ENCODE measurements at places on chromosomes 5 and 9.

DNA sequence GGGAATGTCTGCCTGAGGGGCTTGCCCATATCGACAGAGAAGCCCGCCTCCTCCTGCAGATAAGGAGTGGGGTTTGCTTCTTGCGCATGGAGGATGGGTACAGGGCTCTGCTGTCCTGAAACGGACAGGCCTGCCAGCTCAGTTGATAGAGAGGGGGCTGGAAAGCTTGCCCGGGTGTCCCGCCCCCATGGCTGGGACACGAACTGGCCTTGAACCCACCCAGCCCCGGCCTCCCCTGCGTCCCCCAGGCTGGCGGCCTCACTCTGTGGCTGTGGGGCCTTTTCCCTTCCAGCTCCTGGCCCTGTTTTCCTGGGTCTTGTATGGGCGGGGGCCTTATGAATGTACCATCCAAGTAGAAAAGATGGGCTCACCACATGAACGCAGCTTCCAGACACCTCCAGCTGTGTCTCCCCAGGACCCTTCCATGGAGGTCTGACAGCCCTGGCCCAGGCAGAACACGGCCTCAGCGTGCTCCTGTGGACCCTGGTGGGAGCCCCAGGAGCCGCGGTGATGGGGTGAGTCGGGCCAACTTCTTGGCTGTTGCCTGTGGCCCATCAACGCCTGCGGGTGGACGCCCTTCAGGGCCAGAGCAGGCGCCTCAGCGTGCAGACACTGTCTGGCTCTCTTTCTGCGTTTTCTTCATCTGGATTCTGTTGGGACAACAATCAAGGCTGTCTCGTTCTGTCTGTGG is 15.9 kb upstream of the SLC2A6 start:
- no peak for DNase-seq

- no peak for DNase-seq
Measured at GRCh38 chr9:37508135-37508833, 22.5 kb downstream of the POLR1E start.

- no peak for DNase-seq
Measured at GRCh38 chr5:14416621-14417275, 164.8 kb upstream of the OTULINL start.

GRCh38 chr5:139113892-139114291 is 84.3 kb downstream of the SIL1 start:
- no peak for DNase-seq

DNA sequence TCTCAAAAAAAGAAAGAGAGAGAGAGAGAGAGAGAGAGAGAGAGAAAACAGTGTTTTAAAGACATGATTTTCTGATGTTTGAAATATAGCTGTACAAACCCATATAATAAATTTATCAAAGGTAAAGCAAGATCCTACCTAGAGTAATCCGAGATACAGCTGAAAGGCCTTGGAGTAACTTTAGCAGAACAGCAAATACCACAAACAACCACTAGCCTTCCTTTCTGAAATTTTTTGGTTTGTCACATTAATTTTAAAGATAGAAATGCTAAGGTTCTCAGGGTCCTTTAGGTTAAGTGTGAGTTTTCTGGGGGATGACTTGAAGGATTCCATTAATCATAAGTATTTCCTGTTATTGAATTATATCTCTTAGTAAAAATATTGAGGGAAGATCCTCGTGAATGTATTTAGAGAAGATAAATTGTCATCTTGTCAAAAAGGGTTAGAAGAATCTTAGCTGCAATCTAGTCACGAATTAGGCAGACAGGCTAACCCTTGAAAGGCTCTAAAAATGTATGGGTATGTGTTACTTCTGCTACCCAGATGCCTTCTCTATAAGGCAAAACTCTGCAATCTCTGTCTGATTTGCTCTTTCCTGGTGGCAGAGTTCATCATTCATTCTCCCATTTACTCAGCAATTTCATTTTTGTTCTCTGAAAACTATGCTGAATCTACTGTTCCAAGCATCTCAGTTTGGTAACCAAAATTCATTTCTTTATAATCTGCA is 27.3 kb downstream of the F2RL2 start:
- DNase-seq = no peak

GRCh38 chr5:172170251-172170701 is 17.7 kb downstream of the STK10 start:
- DNase-seq = no peak

DNA sequence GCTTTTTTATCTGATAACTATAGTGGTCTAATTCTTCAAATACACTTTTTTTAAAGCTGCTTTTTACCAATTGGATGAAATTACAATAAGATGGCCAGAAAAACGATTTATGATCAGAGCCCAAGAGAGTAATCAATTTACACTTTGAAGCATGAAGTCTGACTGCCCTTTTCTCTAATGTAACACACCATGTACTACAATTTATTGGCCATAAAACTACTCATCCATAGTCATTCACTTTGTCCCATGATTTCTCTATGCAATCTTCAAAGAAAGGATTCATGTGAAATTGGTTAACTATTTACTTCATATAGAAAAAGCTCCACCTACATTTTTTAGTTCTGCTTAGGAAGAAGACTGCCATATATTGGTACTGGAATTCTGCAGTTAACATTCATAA is 73.6 kb upstream of the CAST start:
- no peak for DNase-seq

DNA sequence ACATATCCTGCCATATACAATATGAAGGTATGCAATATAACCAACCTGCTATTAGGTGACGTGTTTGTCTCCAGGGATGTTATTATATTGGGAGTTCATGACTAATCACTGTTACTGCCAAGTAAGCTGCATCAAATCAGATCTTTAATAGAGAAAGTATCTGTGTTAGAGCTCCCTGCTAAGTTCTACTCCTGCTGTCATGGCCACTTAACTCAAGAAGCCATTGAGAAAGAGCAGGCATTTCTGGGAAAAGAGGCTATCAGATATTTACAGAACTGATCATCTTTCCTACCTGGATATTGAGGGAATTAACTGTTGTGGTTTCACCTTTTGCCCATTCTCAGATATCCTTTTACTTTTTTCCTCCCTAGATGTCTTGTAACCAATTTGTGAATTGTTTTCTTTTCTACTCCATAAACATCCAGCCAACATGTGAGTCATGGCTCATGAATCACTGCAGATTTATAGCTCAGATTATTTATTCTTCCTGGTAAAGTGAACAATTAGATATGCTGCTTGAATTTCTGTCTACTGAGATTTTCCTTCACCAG is 634.8 kb upstream of the FAM174A start:
- no peak for DNase-seq

DNA sequence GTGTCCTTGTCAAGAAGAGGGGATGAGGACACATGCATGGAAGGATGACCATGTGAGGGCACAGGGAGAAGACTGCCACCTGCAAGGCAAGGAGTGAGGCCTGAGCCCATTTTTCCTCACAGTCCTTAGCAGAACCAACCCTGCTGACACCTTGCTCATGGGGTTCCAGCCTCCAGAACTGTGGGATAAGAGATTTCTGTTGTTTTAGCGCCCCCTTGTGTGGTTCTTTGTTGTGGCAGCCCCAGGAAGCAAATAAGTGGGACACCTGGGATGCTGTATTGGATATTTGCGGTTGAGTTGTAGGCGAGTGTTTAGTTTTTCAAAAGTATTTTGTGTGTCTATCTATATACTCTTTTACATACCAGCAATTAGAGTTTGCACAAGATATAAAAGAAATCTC is 206.4 kb downstream of the NXNL2 start:
- no peak for DNase-seq

GRCh38 chr5:28473531-28474107 is 1435.2 kb upstream of the CDH9 start:
- DNase-seq = no peak

GRCh38 chr5:116738239-116738614 is 163.6 kb upstream of the SEMA6A start:
- no peak for DNase-seq

GRCh38 chr9:114906922-114907571 is 23.3 kb downstream of the TNFSF8 start:
- DNase-seq = no peak

DNA sequence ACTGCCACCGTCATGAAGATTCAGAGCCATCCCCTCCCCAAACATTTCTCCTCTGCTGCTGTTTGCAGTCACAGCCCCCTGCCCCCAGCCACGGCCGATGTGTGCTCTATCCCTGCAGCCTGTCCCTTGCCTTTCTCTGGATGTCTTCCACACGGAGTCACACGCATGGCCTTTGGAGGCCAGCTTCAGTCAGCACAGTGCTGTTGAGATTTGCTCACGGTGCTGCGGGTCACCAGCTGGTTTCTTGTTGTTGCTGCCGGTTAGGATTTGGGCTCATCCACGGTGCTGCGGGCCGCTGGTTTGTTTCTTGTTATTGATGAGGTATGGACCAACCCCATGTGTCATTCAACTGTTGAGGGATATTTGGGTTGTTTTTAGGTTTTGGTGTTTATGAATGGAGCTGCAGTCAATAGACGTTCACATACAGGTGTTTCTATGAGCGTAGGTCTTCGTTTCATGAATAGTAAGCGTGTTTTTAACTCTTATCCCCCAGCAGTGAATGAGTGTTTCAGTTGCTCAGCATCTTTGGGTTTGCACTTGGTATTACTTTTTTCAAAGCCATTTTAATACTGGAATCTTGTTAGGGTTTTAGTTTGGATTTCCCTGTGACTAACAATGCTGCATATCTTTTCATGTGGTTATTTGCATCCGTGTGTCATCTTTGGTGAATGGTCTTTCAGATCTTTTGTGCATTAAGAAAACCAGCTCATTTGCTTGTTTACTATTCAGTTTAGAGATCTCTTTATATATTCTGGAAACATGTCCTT is 57.6 kb downstream of the AHRR start:
- DNase-seq = no peak

GRCh38 chr9:127168756-127169574 is 46.5 kb upstream of the ANGPTL2 start:
- no peak for DNase-seq

- no peak for DNase-seq
Measured at GRCh38 chr9:92738661-92739081, 26.0 kb downstream of the BICD2 start.

DNA sequence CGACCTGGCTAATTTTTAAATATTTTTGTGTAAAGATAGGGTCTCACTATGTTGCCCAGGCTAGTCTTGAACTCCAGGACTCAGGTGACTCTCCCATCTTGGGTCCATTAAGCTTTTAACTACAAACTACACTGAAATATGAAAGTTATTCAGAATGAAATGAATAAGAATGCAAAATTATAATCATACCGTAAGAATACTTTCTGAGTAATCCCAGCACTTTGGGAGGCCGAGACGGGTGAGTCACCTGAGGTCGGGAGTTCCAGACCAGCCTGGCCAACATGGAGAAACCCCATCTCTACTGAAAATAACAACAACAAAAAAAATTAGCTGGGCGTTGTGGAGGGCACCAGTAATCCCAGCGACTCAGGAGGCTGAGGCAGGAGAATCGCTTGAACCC is 1.1 kb upstream of the ORM1 start:
- no peak for DNase-seq

DNA sequence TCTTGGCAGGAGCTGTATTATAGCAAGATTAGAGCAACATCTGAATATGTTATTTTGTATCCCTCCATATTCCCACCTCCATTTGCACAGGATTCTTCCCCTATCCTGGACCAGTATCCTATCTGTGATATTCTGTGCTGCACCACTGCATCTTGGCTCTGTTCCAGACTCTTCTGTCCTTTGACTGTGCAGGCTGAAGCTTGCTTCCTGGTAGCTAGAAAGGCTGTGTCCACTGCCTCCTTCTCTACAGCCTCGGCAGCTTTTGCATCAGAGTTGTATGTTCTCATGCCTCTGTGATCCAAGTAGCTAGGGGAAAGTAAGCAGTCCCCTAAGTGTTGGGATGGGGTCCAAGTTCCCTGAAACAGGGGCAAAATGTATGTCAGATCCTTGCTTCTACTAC is 104.1 kb downstream of the GAS1 start:
- no peak for DNase-seq

- DNase-seq = no peak
Measured at GRCh38 chr9:35864695-35865255, 5.4 kb downstream of the OR13J1 start.

All from NCI-H2081 treated with DMSO at 0.1 percent for 48 hours (cell line).